ENCODE measurements at places on chromosomes 7 and 10.

DNA sequence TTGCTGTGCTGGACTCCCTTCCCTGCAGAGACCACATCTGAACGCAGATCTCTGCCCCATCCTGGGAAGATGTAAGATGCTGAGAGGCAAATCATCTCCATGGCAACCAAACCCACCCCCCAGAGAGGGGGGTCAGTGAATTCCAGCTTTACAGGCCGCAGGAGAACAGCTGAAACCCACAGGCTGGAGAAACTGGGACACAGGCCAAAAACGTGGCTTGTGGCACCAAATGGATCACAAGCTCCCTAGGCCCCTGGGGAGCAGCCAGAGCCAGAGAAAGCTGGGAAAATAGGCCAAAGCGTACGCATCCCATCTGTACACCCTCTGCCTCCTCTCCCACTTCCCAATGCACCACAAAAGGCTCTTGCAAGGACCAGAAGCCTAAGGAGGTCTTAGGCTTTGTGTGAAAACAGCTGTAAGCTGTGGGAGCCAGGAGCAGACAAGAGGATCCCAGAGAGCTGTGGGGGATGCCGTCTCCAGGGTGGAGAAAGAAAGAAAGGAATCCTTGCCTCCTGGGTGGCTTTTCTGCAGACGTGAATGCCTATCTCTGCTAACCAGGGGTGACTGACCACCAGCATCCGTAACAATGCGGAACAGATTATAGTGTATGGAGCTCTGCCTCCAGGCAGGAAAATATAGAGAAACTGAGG lies 59.5 kb downstream of the TMEM130 start:
- DNase-seq = no peak

DNA sequence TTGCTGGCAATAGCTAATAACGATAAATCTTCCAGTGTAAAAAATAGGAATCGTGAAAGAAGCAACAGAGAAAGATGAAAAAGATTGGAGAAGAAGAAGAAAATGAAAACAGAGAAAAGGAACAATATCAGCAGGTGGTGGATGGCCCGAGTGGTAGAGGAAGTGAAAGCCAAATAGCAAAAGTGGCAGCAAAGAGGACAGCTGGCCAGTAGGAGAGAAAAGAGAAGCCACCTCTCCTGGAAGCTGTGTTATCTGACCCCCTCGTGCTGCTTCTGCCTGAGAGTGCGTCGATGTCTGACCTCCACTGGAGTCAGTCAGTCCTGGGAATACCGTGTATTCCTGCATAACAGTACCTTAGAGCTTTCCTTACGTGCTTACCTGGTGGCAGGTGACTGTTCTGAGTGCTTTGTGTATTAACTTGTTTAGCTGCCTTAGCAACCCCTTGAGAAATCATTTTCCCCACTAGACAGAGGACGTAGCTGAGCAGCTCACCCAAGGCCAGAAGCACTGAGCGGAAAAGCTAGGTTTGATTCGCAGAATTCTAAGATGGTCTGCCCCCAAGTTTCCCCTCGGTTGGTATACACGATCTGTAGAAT lies 88.3 kb downstream of the CHN2 start:
- DNase-seq = no peak

DNA sequence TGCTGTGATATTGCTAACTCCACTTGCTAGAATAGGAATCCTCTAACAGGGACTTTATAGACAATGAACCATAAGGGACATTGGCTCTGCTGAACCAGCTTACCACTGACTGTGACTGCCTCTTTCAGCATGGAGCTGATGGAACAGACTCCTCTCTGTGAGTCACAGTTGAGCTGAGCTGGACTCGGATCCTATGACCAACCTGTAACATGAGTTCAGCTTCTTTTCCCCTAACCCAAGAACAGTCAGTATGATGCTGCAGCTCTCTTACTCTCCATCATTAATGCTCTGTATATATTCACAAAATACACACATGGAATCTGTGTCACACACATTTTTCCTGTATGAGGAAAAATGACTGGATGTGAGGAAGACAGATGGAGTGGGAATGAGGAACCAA lies 177.9 kb upstream of the BET1 start:
- no peak for DNase-seq

- DNase-seq = no peak
These were observed 207.7 kb downstream of the SLC25A13 start for GRCh38 chr7:96114190-96114589.

DNA sequence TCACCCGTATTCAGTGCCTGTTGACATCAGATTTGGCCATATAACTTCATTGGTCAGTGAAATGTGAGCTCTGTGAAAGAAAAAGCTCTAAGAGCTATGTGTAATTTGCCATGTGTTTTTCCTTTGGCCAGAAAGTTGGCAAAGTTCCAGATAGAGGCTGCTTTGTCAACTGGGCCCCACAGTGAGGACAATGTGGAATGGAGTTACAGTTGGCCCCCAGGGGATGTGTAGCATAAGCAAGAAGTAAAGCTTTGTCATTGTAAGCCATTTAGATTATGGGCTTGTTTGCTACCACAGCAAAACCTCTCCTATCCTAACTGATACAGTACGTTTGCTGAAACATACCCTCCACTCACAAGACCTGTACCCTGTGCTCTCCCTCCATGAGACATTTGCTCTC lies 119.1 kb upstream of the HABP2 start:
- no peak for DNase-seq

GRCh38 chr7:100080907-100081534 lies 502 bp downstream of the ZNF3 start:
- DNase-seq = no peak

GRCh38 chr10:23643111-23643780 lies 204.4 kb downstream of the OTUD1 start:
- no peak for DNase-seq

- no peak for DNase-seq
These were observed 6.8 kb downstream of the GNGT1 start for GRCh38 chr7:93913197-93913596.

GRCh38 chr7:123792547-123792946 lies 43.7 kb upstream of the WASL start:
- DNase-seq = no peak

- no peak for DNase-seq
These were observed 24.3 kb downstream of the FAM20C start for GRCh38 chr7:216360-217300.

DNA sequence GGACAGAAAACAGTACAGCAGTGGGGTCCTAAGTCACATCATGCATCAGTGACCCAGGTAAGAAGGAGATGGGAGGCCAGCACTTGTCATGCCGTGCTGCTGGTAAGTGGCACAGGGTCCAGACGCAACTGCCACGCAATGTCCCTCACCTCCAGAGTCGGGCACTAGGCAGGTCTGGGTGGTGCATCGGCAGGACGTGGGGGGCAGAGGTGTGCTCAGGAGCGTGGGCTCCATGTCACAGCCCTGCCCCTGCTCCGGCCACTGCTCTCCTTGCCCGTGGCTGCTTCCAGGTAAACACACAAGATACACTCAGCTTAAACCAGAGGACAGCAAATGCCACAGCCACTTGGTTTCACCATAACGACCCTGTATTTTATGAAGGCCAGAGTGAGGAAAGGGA lies 47.3 kb downstream of the COBL start:
- no peak for DNase-seq

GRCh38 chr7:1844951-1845390 lies 174.9 kb downstream of the ELFN1 start:
- DNase-seq = no peak

DNA sequence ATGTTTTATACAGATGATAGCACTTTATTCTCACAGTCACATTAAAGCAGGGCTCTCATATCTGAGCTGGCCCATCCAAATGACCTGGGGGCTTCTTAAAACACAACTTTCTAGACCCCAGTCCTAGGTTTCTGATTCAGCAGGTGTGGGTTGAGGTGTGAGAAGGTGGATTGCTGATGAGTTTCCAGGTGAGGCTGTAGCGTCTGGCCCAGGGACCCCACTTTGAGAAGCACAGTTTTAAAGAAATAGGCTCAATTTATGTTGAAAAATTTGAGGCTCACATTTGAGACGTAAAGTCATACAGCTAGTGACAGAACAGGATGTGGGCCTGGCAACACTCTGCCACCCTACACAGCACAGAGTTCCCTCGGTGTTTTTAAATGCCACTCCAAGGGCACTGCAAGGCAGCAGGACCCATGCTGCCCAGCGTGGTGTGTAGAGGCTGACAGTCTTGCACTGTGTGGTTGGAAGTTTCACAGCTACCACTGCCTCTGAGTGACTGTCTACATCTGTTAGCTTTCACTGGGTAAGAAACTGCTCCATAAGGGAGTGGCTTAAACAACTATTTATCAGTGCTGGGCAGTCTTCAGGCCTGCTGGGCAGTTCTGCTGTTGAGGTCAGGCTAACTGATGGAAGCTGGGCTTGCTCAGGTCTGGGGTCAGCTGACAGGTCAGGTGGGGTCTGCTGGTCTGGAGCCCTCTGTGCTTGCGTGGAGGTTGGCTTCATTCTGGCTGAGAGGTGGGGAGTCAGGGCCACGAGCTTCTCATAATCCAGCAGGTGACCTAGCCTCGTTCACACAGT lies 319.7 kb downstream of the CXCL12 start:
- DNase-seq = no peak

GRCh38 chr10:63515002-63515763 lies 6.0 kb upstream of the REEP3 start:
- DNase-seq = peak; percentile 33

DNA sequence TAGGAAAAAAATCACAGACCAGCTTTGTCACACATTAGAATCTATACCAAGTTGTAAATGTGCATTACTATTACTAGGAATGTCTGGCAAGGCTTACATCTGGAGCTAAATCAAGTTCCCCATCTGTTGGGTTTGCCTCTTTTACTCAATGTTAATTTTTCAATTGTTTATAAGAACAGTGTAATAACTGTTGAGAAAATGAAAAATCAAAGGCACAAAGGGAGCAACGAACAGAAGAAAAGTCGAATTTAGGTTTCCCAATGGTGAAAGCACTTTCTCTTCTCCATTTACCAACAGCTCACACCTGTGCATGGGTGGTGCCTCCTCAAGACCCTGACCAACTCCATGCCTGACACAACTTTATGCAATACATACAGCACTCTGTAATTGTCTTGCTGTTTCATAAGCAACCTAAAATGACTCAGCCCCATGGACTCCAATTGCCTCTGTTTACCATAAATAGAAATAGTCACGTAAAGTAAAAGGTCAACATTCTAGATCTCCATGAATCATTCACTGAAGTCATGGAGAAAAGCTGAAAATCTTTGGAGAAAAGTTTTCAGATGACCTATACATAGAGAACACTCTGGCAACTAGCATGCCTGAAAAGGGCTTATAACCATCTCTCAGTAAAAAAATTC lies 95.5 kb upstream of the KCNIP2 start:
- no peak for DNase-seq

- DNase-seq = no peak
These were observed 78.7 kb downstream of the ADARB2 start for GRCh38 chr10:1658658-1659057.

DNA sequence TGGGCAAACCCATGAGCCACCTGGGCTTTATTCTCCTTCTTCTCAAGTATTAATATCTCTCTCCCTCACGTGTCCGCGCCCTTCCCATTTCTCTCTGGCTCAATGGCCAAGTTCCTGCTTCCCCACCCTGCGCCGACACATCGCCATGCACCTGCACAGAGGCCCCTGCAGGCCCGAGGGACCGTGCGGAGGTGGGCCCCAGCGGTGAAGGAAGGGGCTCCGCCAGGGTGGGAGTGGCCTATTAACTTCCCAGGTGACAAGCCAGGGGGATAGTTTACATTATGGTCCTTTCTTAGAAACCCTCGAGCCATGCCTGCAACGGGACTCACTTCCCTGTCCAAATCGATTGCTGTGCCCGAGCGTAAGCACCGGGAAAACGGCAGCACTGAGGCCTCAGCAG lies 110.0 kb upstream of the ADARB2 start:
- DNase-seq = no peak

- DNase-seq = no peak
These were observed 6.4 kb downstream of the VAX1 start for GRCh38 chr10:117131376-117132327.

GRCh38 chr7:3464900-3465622 lies 164.0 kb downstream of the SDK1 start:
- peak; percentile 17 for DNase-seq

DNA sequence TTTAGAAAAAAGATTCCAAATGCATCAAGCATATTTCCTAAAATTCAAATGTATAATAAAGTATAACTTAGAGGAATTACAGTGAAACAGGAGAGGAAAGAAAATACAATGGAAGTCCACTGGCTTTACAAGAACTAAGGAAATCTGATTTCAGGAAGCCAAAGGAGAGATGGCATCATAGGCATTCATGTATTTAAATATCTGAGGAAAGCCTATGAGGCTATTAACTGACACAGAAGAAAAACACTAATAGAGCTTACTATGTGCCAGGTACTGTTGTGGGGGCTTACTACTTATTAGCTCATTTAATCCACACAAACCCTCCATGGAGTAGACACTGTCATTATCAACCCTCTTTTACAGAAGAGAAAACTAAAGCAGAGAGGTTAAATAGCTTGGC lies 92.2 kb downstream of the SRPK2 start:
- DNase-seq = no peak

DNA sequence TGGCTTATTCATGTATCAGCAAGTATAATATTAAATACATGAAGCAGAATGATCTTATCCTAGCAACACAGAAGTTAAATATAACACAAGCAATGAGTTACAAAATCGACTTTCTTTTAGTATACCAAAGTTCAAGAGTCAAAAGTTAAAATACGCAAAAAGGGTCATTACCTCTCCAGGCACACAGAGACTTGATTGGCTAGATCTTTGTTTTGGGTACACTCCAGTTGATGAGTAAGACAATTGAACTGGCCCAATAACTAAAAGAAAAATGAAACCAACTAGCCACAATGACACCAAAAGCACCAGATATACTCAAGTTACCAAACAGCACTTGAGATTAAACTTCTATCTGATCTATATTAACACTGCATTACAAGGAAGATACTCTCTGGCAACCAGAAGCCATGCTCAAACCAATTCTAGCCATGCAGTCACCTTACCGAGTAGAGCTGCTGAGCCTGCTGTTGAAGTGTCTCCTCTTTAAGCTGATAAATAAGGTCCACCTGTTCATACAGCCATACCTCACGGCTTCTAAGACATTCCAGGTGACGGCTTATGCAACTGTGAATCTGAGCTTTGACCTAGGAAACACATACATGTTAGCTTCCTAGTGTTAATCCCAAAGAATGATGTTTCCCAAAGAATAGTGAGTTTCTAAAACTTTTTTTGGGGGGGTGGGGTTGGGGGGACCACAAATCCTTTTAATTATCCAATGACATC lies 15.6 kb downstream of the NCOA4 start:
- no peak for DNase-seq

GRCh38 chr7:142788303-142789289 lies 17.8 kb downstream of the PRSS2 start:
- DNase-seq = no peak

GRCh38 chr7:4026941-4027486 lies 655.1 kb upstream of the FOXK1 start:
- no peak for DNase-seq

DNA sequence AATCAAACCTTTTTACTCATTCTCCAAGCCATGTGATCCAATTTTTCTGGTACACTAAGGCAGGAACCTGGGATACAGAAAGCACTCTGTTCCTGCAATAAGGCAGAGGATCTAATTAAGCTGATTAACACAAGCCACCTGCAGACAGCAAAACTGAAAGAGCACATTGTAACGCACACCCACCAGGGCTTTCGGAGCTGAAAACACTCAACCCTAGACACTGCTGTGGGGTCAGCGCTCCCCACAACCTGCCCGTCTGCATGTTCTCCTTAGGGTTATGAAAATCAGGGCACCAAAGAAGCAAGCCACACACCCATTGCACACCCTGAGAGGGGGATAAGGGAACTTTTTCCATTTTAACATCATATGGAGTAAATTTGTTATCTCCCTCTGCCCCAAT lies 1022.2 kb upstream of the LRRTM3 start:
- DNase-seq = no peak

- no peak for DNase-seq
These were observed 480.8 kb downstream of the RPS24 start for GRCh38 chr10:78514459-78514858.

- no peak for DNase-seq
These were observed 142.0 kb upstream of the RET start for GRCh38 chr10:42934842-42935241.
